ENCODE measurements at places on chromosomes 6 and 20.
A peak's percentile ranks its signal among the peaks of the same experiment; 100 is the strongest.

GRCh38 chr6:38467566-38467965 lies 172.2 kb downstream of the BTBD9 start:
- no peak for DNase-seq

DNA sequence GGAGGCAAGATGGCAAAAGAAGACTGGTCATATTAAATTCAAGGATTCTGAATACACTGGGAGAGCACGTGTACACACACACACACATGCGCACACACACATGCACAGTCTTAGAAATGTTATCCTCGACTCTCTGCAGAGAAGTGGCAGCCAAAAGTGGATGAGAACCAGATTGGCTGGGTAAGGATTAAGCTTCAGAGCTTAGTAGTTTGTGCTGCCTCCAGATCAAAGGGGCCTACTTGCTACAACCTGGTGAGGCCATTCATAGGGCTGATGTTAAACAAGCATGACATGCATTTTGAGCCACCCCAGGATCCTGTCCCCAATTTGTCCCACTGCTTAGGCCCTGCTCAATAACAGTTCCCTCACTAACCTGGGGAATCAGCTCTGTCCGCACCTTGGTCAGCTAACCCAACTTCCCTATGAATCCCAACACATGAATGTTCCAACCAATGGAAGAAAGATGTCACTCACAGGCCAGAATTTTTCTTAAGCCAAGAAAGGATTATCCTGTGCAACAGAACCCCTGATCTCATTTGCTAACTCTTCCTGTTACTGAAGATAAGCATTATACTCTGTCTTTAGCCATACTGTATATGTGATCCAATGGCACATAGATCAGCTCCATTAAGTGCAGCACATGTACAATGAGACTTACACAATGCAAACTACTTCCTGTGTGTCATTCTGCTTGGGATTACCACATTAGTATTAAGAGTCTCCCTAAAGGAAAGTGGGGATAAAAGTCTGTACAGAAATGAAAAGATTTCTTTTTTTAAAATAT lies 31.0 kb downstream of the TOMM6 start:
- peak; percentile 38 for DNase-seq

GRCh38 chr6:120384671-120385070 lies 949.6 kb downstream of the TBC1D32 start:
- DNase-seq = no peak

DNA sequence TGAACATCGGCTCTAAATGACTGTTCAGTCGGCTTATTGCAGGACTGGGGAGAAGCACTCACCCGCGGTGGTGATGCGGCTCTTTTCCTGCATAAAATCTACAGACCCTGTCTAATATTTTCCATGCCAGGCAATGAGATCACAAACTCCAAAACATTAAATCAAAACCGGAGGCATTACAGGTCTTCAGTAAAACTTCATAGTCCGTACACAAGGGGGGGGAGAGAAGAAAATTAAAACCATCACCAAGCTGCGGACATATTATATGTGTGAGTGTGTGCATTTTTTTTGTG lies 6.3 kb upstream of the PAX1 start:
- no peak for DNase-seq

DNA sequence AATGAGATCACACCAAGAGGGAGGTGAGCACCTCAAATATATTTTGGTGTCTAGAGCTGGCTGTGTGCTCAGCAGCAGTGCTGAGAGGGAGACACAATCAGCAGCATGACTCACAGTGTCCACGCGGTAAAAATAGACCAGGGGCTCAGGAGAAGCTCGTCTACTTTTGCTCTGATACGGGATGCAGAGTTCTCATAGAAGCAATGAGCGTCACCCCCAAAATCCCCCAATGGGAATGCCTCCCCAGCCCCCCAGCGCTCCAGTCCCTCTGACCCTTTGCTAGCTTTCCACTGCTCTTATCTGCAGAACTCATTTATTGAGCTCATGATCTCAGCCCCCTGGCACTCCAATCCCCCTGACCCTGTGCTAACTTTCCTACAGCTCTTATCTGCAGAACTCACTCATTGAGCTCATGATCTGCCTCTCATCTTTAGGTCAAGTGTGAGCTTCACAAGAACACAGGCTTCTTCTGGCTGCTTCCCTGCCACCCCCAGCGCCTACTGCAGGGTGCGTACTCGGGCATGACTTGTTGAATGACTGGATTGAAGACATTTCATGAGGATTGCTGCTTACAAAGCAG lies 34.0 kb downstream of the SYNDIG1 start:
- no peak for DNase-seq
